ENCODE measurements at places on chromosomes 7 and 10. TPM values are rescaled to one million over a fixed set of nuclear protein-coding genes. Genes with fewer than 3 reads are reported as not detected.

The C10orf62 gene
- not detected for total RNA-seq

The TACR2 gene
- 0.90 TPM for total RNA-seq

The FAM237B gene
- not detected for total RNA-seq

The RPEL1 gene
- not detected for total RNA-seq

The UCMA gene
- total RNA-seq, result not detected

The TAC1 gene
- not detected for total RNA-seq

The TLX1 gene
- not detected for total RNA-seq

The TES gene
- total RNA-seq, result 94.0 TPM

The FBXL13 gene
- 3.0 TPM for total RNA-seq

DNA sequence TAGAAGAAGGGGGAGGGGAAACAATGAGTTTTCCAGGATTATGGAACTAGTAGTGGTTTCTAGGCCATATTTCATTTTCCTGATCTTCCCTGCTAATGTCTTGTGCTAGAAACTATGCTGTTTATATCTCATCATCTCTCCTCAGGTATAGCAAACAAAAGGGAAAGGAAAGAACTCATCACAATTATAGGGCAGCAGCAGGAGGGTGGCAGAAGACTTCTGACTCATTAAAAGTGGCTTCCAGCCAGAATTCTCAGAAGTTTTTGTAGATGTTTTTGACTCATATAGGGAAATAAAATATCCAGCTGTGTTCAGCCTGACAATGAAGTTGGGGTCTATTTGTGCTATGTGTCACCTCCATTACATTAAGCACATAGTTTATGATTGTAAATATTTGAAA, 6.5 kb downstream of the AHR start:
- no peak for DNase-seq
- H3K27me3 ChIP-seq, result no peaks in the 10 kb centered on the region
- H3K4me3 ChIP-seq, result peak overlapping the region; percentile 97
- H3K4me1 ChIP-seq, result peaks cover 57% of the 10 kb centered on the region
- peak overlapping the region; percentile 75 for H3K27ac ChIP-seq
- H3K36me3 ChIP-seq, result peaks cover 3% of the 10 kb centered on the region

DNA sequence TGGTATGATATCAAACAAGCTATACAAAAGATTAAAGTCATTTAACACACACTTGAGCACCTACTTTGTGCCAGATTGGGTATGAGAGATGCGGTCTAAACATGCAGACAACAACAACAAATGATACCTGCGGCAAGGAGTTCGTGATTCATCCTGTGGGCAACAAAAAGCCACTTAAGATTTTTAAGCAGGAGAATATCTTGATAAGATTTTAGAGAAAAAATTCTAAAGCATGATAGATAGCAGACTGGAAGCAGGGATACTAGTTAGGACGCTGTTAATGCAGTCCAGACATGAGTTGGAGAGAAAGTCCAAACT, 1.6 kb upstream of the KBTBD2 start:
- DNase-seq, result no peak
- H3K4me1 ChIP-seq, result peaks cover 32% of the 10 kb centered on the region
- H3K27me3 ChIP-seq, result no peaks in the 10 kb centered on the region
- no peaks in the 10 kb centered on the region for H3K36me3 ChIP-seq
- peak overlapping the region; percentile 94 for H3K27ac ChIP-seq
- no peak overlapping the region for H3K4me3 ChIP-seq

- no peak overlapping the region for H3K4me3 ChIP-seq
- H3K27ac ChIP-seq, result no peak overlapping the region
- no peak for DNase-seq
- H3K4me1 ChIP-seq, result peaks cover 16% of the 10 kb centered on the region
Observed at GRCh38 chr10:11210211-11210922, 192.7 kb downstream of the CELF2 start.

GRCh38 chr10:116490028-116490662, 55.6 kb upstream of the PNLIP start:
- no peak overlapping the region for H3K27ac ChIP-seq
- no peak for DNase-seq
- no peaks in the 10 kb centered on the region for H3K27me3 ChIP-seq
- no peaks in the 10 kb centered on the region for H3K4me1 ChIP-seq
- no peak overlapping the region for H3K4me3 ChIP-seq
- no peaks in the 10 kb centered on the region for H3K36me3 ChIP-seq

GRCh38 chr7:24500599-24500998, 72.7 kb upstream of the PALS2 start:
- DNase-seq, result no peak
- H3K4me3 ChIP-seq, result no peak overlapping the region
- H3K27ac ChIP-seq, result no peak overlapping the region

- no peak for DNase-seq
- H3K4me1 ChIP-seq, result no peaks in the 10 kb centered on the region
- H3K4me3 ChIP-seq, result no peak overlapping the region
- no peaks in the 10 kb centered on the region for H3K36me3 ChIP-seq
- no peaks in the 10 kb centered on the region for H3K27me3 ChIP-seq
Observed at GRCh38 chr10:128573986-128574385, 447.8 kb upstream of the MKI67 start.

GRCh38 chr10:22174442-22174841, 43.4 kb downstream of the EBLN1 start:
- no peaks in the 10 kb centered on the region for H3K36me3 ChIP-seq
- no peak for DNase-seq
- no peak overlapping the region for H3K4me3 ChIP-seq
- no peaks in the 10 kb centered on the region for H3K27me3 ChIP-seq
- H3K27ac ChIP-seq, result no peak overlapping the region

DNA sequence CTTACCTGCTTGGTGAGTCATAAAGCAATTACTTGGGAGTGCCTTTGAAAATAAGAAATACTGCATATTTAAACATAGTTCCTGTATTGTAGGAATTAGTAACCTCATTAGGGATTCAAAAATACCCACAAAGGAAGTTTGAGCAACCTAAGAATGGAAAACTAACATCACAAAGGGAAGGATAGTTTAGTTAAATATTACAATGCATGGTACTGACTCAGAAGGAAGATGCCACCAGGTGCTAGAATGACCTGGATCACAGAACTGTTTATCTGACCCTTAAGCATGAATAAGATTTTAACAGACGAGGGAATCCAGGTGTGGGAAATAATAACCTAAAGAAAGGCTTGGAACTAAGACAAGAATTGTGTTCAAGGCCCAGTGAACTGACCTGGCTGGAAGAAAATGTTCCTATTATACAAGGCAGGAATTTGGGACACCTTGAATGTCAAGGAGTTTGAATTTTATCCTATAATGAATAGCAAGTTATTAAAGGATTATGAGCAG, 106.4 kb downstream of the GSAP start:
- no peaks in the 10 kb centered on the region for H3K27me3 ChIP-seq
- H3K36me3 ChIP-seq, result peaks cover 42% of the 10 kb centered on the region
- DNase-seq, result no peak
- no peaks in the 10 kb centered on the region for H3K4me1 ChIP-seq
- no peak overlapping the region for H3K27ac ChIP-seq
- no peak overlapping the region for H3K4me3 ChIP-seq

- H3K27me3 ChIP-seq, result no peaks in the 10 kb centered on the region
- peaks cover 48% of the 10 kb centered on the region for H3K4me1 ChIP-seq
- peaks cover 14% of the 10 kb centered on the region for H3K36me3 ChIP-seq
- peak; percentile 87 for DNase-seq
- H3K27ac ChIP-seq, result peak overlapping the region; percentile 95
Observed at GRCh38 chr10:97714401-97715258, 1.1 kb downstream of the MARVELD1 start.

DNA sequence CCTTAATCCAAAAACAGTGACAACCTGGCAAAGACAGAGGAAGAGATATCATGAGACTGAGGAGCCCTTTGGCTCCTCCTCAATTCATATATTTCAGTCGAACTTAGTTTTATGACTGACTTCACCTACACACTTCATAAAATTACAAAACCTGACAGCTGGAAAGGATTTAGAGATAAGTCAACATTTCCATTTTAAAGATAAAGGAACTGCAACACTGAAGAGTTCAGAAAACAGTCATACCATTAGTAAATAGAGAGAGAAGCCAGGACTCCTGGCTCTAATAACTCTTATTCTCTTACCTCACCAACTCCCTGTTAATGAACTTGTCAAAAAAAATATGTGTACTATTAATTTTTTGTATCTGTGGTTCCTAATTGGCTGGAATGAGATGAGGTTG, 141.0 kb upstream of the COL1A2 start:
- no peaks in the 10 kb centered on the region for H3K36me3 ChIP-seq
- no peaks in the 10 kb centered on the region for H3K27me3 ChIP-seq
- H3K27ac ChIP-seq, result no peak overlapping the region
- no peak for DNase-seq
- H3K4me3 ChIP-seq, result no peak overlapping the region

DNA sequence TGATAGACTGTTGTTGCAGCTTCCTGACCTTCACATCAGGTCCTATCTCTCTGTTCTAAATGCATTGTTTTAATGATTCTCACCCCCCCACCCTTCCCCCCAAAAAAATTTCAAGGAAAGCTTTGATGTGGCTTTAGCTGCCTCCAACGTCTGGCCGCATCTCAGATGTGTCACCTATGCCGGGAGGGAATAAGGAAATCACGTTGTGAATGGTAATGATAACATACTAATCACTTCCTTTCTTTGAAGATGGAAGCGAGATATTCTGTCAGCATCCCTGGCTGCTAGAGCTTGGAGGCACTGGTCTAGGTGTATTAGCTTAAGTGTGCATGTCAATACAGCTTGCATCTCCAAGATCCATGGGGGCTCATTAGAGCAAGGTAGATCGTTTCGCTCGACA, 89.6 kb downstream of the VTI1A start:
- DNase-seq, result no peak
- H3K27ac ChIP-seq, result no peak overlapping the region
- no peaks in the 10 kb centered on the region for H3K4me1 ChIP-seq

- H3K4me3 ChIP-seq, result no peak overlapping the region
- no peaks in the 10 kb centered on the region for H3K27me3 ChIP-seq
- H3K4me1 ChIP-seq, result no peaks in the 10 kb centered on the region
Observed at GRCh38 chr10:99337311-99337811, 8.2 kb downstream of the CNNM1 start.

- H3K27me3 ChIP-seq, result no peaks in the 10 kb centered on the region
- no peak overlapping the region for H3K4me3 ChIP-seq
- H3K36me3 ChIP-seq, result no peaks in the 10 kb centered on the region
Observed at GRCh38 chr7:33612442-33612841, 292.9 kb upstream of the BMPER start.

GRCh38 chr7:13090959-13091358, 403.5 kb downstream of the ARL4A start:
- no peak overlapping the region for H3K27ac ChIP-seq
- DNase-seq, result no peak
- H3K36me3 ChIP-seq, result no peaks in the 10 kb centered on the region
- H3K4me1 ChIP-seq, result no peaks in the 10 kb centered on the region
- no peak overlapping the region for H3K4me3 ChIP-seq

GRCh38 chr7:92671505-92672169, 81.4 kb upstream of the FAM133B start:
- no peaks in the 10 kb centered on the region for H3K27me3 ChIP-seq
- no peaks in the 10 kb centered on the region for H3K4me1 ChIP-seq
- peaks cover 9% of the 10 kb centered on the region for H3K36me3 ChIP-seq
- H3K4me3 ChIP-seq, result no peak overlapping the region
- no peak for DNase-seq

DNA sequence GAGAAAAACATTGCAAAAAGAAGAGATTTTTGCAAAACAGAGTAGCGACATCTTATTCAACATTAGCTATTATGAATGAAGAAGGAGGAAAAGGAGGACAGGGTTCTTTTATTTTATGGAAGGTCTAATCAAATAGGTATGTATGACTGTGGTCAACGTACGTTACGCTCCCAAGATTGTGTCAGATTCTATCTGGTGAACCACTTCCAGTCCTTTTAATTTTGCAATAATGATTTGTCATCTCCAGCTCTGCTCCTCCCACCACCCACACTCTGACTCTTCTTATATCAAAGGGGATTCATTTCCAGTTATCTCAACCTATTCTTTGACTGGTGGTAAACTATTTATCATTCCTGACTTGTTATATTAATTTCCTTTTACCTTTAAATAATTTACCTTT, 259.9 kb downstream of the CACNA2D1 start:
- no peaks in the 10 kb centered on the region for H3K36me3 ChIP-seq
- H3K4me3 ChIP-seq, result no peak overlapping the region
- no peaks in the 10 kb centered on the region for H3K27me3 ChIP-seq
- H3K27ac ChIP-seq, result no peak overlapping the region
- DNase-seq, result no peak

DNA sequence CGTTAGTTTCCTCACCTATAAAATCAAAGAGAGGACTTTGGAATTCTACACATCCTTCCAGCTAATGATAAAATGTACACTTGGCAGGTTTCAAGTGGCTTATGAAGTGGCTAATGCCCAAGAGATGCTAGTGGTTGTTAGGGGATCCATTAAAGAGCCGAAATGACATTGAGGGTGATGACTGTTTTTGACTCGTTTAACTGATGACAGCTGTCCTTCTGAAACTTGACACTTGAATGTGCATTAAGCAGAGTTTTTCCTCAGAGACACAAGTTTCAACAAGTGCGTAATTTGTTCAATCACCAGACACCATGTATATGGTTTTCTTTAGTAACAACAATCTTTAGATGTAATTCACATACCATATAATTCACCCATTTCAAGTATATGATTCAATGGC, 1.6 kb upstream of the PRF1 start:
- H3K4me1 ChIP-seq, result no peaks in the 10 kb centered on the region
- H3K4me3 ChIP-seq, result no peak overlapping the region
- no peak overlapping the region for H3K27ac ChIP-seq
- no peaks in the 10 kb centered on the region for H3K36me3 ChIP-seq
- DNase-seq, result no peak

GRCh38 chr7:132604121-132604520, 27.9 kb upstream of the PLXNA4 start:
- no peaks in the 10 kb centered on the region for H3K4me1 ChIP-seq
- no peak overlapping the region for H3K27ac ChIP-seq
- no peaks in the 10 kb centered on the region for H3K27me3 ChIP-seq

DNA sequence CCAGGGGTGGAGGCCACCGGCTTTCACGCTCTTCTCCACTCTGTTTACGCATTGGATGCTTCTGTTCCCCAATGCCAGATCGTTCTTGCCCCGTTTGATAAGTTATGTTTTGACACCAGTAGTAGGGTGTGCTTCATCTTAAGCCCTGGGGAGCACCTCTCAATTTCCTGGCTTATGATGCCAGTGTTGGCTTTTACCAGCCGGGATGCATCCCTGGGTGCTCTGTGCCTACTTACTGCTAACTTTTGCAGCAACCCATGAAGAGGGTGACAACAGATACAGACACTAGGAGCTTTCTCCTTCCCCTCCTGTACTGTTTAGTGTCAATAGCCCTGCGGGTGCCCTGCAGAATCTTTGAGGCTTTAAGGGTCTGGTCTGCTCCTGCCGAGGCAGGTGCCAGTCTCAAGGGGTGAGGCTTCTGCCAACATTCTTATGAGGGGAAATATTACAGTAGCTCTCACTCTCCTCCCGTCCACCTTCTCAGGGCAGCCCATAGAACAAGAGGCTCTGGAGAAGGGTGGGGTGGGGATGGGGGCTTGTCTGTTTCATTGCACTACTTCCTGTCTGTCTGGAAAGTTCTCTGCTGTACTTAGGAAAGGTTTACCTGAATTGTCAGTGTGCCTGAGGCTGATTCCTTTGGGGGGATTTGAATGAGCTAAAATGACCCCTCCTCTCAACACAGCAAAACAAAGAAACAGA, 23.3 kb downstream of the ADCY1 start:
- H3K27ac ChIP-seq, result no peak overlapping the region
- H3K36me3 ChIP-seq, result no peaks in the 10 kb centered on the region
- peak; percentile 6 for DNase-seq
- no peaks in the 10 kb centered on the region for H3K27me3 ChIP-seq
- no peak overlapping the region for H3K4me3 ChIP-seq

All from upper lobe of right lung (tissue), 1 donor.